Activated effector memory CD4-positive, alpha-beta T cell treated with Interleukin-2 at 50 U/mL for 16 hours (primary cell): ENCODE measurements at places on chromosomes 2 and 18.

GRCh38 chr2:43737097-43737854 lies 36.6 kb upstream of the DYNC2LI1 start:
- DNase-seq, result no peak

- DNase-seq, result no peak
Observed at GRCh38 chr18:29078273-29078672, 901.3 kb upstream of the CDH2 start.

DNA sequence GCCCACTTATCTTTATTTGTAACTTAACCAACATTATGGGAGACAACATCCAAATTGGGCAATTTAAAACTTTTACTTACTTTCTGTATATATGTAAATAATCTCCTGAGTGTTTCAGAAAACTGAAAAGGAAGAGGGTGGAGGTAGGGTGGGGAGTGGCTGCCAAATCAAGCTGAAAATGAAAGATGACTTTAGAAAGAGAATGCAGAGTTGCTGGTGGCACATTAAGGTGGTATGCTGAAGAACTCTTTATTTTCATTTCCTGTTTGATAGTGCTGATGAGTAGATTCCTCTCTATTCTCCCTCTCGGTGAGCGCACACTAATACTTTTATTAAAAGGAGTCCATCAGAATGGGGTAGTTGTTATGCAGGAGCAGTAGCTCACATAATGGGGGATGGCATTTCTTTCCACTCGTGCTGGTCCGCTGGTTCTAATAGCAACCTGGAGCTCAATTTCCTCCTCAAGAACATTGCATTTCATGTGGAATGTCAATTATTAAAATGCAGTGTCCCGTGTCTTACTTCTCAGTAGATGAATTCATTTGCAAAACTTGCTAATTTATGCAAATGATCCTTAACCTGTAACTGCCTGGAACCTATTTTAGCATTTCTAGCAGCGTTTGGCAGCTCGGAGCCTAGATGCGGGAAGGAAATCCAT lies 466.9 kb upstream of the HNRNPA3 start:
- DNase-seq, result no peak

GRCh38 chr2:54013996-54014395 lies 43.2 kb upstream of the PSME4 start:
- DNase-seq, result no peak

GRCh38 chr2:128773641-128774319 lies 455.1 kb upstream of the HS6ST1 start:
- no peak for DNase-seq

DNA sequence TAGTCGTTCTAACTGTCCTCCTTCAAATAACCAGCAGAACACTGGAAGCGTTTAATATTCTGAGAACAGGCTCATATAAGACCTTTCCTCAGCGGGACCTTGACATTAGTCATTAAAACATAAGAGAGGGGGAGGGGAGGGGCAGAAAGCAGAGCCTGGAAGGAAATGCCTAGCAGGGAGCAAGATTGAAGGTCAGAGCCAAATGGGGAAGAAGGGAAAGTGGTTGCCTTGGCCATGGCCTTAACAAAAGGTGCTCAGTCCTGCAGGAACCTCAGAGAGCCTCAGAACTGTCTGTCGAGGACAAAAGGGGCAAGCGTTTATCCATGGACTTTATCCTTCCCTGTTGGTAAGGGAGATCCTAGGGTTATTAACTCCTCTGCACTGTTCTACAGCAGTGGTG lies 856 bp upstream of the PLA2R1 start:
- no peak for DNase-seq

- no peak for DNase-seq
Observed at GRCh38 chr2:29335396-29335795, 220.2 kb downstream of the CLIP4 start.

- no peak for DNase-seq
Observed at GRCh38 chr2:3289171-3289515, 88.5 kb downstream of the EIPR1 start.

DNA sequence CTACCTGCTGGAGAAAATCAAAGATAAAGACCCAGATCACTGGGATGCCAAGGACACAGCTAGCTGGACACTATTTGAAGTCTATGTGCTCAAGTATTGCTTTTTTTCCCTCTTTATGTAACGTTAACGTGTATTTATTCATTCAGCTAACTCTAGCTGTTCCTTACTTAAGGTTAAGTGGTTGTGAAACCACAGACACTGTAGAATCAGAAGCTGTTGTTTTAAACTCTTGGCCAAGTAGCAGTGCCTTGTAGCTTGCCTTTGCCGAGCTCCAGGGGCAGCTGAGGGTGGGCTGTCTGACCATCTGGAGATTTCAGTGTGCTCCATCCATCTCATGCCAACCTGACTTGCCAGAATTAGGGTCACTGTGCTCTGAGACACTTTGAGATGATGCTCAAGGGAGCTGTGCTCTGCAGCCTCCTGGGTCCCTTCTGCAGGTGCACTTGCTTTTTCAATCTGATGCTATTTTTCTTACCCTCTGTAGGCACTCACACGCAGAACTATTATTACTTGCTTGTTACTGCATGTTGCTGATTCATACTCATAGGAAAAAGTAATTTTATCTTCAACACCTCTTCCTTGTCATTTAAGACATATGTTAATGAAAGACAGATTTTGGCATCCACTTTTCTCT lies 116.2 kb downstream of the METTL8 start:
- DNase-seq, result no peak

GRCh38 chr2:95393901-95394300 lies 8.6 kb upstream of the FAHD2A start:
- no peak for DNase-seq

DNA sequence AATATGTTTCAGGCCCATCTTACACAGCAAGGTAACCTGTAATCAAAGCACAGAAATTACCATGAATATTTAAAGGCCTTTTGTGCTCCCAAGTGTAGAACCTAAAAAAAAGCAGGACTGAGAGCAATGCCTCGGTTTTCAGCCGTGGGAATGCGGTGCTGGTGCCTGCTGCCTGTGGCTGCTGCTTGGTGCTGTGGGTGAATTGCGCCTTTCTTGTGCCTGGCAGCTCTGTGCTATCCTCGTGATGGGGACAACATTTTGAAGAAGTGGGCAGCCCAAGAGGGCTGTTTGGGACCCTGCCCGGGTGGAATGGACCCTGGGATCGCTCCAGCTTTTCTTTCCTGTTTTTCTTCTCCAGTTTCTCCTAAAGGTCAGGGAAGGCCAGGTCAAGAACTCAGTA lies 91.2 kb downstream of the ASAP2 start:
- no peak for DNase-seq

DNA sequence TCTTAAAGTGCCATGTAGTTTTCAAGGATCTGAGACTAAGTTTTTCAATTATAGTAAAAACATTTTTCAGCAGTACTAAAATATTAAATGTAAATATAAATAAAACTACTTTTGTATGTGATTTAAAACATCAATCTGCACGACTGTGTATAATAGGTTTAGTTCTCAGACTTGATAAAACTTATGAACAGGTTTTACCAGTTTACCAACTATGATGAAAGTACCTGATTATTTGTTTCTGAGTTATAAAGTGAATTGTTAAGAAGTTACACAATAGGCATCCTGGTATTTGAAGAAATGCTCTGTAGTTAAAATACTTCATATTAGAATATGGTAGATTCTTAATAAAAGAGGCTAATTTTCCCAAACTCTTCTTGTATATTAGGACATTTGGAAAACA lies 14.8 kb downstream of the RELCH start:
- no peak for DNase-seq

DNA sequence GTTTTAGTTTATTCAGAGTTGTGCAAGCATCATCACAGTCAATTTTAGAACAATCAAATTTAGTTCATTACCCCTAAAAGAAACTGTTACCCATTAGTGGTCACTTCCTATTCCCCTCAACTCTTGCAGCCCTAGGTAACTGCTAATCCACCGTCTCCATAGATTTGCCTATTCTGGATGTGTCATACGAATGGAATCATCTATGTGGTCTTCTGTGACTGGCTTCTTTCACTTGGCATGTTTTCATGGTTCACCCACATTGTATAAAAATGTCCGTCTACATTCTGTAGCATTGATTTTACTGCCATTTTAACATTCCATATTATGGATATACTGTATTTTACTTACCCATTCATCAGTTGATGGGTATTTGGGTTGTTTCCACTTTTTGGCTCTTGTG lies 5.3 kb upstream of the CEP68 start:
- no peak for DNase-seq
